Stimulated activated CD4-positive, alpha-beta T cell treated with anti-CD3 and anti-CD28 coated beads, Interleukin-2, amount 100 ng/mL, for 24 hours (primary cell): ENCODE measurements at places on chromosomes 16 and 17.

- DNase-seq: no peak
Observed at GRCh38 chr17:79548116-79548515, 62.7 kb downstream of the RBFOX3 start.

- DNase-seq: no peak
Observed at GRCh38 chr17:47265983-47266541, 12.4 kb downstream of the ITGB3 start.

DNA sequence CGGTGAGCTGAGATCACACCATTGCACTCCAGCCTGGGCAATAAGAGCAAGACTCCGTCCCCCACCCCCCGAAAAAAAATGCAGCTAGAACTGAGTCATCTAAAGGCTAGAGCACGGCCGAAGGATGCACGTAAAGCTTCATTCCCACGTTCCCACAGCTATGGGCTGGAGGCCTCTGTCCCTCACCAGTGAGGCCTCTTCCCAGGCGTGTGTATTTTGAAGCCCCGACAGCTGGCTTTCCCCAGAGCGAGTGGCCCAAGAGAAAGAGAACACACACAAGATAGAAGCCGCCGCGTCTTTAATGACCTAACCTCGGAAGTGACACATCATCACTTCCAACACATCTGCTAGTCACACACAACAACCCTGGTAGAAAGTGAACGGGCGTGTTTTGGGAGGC is 6.6 kb upstream of the KCTD5 start:
- DNase-seq: no peak

GRCh38 chr16:8751481-8752311 is 45.7 kb downstream of the TMEM186 start:
- no peak for DNase-seq

DNA sequence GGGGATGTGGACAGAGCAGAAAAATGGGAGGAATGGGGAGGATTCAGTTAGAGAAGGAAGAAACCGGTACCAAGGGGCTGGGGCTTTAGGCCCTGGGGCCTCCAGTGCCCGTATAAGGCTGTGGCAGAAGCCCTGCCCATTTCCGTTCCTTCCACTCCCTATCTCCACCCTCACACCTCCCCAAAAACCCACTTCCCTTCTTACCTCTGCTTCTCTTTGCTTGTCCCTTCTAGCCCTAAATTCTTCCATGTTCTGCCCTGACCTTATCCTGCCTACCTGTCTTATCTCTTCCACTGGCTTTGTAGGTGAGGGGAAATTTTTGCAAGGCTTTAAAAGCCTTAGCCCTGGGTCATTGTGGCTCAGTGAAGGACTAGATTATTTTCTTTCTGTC is 4.1 kb downstream of the RNF167 start:
- no peak for DNase-seq

- no peak for DNase-seq
Observed at GRCh38 chr17:45107293-45108010, 24.9 kb downstream of the PLCD3 start.

GRCh38 chr16:89383095-89384003 is 107.0 kb downstream of the ANKRD11 start:
- no peak for DNase-seq

GRCh38 chr17:47846716-47847340 is 4.1 kb downstream of the SP6 start:
- DNase-seq: no peak

DNA sequence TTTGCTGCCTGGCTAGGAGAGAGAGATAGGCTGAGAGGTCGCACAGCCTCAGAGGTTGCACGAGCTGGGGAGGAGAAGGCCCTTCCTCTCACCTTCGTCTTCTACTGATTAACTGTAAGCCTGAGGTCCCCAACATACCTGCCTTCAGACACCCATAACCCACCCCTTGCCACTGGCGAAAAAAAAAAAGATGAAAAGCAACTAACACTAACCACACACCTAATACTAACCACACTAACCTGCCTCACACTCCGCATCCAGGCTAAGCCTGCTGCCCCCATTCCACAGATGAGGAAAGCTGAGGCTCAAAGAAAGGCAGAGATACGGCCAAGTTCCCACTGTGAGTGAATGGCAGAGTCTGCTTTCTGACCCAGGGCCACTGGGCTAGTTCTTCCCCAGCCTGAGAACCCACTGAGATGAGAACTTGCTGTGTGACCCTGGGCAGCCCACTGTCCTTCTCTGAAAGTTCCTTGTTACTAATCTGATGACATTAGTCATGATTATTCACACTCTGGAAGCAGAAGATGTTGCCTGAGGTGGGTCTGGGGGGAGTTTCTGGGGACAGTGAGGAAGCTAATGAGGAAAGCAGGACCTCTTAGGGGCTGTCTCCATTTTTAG is 4.6 kb downstream of the IL21R start:
- DNase-seq: peak; percentile 45

GRCh38 chr17:9908649-9909042 is 3.6 kb upstream of the RCVRN start:
- DNase-seq: no peak

- DNase-seq: no peak
Observed at GRCh38 chr17:18262111-18262510, 1.6 kb downstream of the MIEF2 start.

DNA sequence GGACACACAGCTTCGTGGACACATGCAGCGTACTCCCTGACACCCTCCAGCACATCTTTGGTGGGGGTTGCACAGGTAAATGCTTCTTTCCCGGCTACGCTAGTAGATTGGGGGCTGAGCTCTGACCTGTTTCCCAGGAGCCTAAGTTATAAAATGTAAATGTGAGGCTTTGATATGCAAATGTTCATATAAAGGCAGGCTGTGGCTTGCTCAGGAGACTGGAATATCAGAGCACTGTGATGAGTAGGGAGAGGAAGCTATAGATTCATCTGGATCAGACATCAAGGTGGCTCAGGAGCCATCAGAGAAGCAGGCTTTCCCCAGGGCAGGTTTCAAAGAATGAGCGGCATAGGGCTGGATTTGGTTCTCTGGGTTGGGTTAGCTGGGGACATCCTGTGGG is 3.4 kb upstream of the ETV4 start:
- DNase-seq: no peak

DNA sequence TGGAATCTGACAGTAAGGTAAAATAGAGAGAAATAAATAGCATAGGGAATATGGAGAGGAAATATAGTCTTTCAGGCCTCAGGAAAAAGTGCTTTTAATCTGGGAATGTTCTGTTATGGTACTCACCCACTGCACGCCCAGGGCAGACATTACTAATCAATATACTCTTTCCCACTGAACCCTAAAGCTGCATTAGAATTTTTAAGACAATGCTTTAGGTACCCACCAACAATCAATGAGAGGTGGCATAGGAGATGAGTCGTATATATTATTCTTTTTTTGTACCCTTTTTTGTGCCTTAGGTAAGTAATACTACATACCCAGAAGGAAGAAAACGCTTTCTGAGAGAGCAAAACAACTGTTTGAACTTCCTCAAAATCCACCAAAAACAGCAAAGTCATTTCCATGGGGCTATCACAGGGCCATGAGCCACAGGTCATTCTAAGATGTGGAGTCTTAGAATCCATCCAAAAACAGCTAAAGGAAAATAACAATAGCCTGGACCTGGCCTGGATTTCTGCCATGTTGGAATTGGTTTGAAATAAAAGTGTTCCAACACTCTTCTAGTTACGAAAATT is 542.1 kb downstream of the XYLT1 start:
- DNase-seq: no peak

- DNase-seq: no peak
Observed at GRCh38 chr17:49890852-49891251, 43.0 kb upstream of the TAC4 start.

- DNase-seq: no peak
Observed at GRCh38 chr17:27495460-27495859, 39.2 kb downstream of the KSR1 start.

- peak; percentile 25 for DNase-seq
Observed at GRCh38 chr17:73901661-73902415, 257.6 kb upstream of the SDK2 start.

- DNase-seq: no peak
Observed at GRCh38 chr16:21145738-21146137, 4.9 kb downstream of the DNAH3 start.

DNA sequence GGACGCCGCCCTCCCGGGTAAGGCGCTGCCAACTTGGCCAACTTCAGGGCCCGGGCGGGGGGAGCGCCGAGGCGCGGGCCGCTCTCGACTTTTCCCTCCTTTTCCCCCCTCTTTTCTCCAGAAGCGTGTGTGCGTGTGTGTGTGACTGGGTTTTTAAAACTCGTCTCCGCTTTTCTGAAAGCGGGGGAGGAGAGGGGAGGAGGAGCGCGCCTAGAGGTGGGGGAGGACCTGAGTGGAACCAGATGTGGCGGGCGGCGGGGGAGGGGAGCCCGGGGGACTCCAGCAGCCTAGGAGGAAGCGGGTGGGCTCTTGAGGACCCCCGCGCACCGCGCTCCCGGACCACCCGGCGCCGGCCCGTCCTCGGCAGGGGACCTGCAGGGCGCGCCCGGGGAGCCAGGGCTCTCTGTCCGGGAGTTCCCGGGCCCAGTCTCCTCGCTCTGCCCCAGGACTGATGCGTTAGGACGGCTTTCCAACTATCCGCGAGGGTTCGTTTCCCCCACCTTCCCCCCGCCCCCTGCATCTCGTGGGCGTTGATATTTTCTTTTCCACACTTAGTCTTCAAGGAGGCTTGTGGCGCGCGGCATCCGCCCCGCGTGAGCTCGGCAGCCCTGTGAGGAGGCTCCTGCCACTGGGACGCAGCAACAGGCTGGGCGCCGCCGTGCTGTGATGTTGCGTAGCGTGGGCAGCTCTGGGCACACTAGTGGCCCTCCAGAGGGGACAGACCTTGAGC is 599 bp downstream of the MRC2 start:
- DNase-seq: peak; percentile 64

GRCh38 chr16:15575293-15576049 is 67.5 kb downstream of the MARF1 start:
- no peak for DNase-seq

- no peak for DNase-seq
Observed at GRCh38 chr16:81779536-81780320, 637 bp downstream of the PLCG2 start.

DNA sequence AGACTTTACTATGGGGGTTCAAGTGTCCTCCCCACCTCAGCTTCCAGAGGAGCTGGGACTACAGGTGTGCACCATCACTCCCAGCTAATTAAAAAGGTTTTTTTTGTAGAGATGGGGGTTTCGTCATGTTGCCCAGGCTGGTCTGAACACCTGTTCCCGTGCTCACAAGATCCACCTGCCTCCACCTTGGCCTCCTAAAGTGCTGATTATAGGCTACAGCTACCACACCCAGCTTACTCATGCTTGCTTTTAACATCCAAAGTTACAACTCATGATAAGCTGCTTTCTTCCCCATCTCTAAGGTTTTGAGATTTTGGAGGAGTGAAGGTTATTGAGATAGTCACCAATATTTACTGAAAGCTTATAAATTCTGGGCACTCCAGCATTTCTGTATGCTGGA is 2.6 kb downstream of the NUP88 start:
- DNase-seq: no peak

DNA sequence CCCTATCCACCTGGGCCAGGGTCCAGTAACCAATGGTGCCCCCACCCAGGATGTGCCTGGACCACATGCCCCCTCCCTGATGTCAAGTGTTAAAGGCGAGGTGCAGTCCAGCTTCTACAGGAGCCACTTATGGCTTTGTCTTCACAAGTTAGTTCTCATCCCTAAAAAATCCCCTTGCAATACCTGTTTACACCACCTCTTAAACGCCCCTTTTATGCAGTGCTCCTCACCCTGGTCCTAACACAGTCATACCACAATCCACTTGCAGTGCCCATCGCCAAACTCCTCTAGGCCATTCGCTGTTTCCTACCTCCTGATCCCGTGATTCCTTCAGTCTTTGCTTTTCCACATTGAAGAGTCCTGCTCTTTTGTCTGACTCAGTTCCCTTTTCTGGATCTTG is 7.1 kb downstream of the GLYR1 start:
- DNase-seq: no peak

- DNase-seq: no peak
Observed at GRCh38 chr17:27640790-27641189, 9.8 kb downstream of the LGALS9 start.

DNA sequence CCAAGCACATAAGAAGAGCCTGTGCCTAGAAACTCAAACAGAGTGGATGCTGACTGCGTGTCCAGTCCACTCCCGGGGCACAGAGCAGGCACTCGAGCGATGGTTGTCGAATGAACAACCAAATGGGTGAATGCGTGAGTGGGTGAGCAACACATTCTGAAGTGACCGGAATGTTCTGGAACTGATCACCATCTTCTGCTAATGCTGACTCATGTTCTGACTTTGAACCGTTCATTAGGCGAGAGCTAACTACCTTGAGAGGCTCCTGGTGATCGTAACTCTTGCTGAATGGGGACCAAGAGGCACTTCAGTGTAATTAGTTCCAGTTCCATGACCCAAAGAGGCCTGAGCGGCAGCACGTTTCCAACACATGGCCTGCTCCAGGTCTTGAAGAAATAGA is 37.9 kb downstream of the IRF8 start:
- DNase-seq: peak; percentile 33

DNA sequence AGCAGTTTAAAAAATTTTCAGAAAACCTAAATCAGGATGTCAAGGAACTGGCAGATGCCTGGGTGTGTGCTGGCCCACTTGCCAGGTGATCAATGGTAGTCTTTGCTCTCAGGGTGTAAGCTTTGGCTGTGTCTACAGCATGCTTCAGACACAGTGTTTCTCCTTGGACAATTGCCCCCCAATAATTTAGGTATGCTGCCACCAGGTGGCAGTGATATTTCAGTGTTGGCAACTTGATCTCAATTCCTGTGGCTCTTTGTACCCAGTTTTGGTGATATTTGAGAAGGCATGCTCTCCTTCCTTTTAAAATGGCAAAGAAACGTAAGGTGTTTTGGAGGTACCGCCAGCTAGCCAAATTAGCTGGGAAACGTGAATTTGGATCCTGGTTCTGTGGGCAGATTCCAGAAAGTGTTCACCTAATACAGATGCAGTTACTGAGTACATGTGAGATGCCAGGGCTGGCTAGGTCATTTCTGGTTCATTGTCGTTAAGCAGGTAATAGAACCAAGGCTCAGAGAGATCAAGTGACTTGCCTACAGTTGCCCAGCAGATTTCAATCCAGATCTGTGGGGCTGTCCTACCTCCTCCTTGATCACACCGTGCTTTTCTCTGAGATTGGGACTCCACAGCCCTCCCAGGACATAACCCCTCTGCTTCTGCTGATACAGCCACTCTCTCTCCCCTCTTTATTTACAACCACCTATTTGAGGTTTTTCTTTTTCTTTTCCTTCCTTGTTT is 155.6 kb upstream of the PLCG2 start:
- DNase-seq: peak; percentile 65

DNA sequence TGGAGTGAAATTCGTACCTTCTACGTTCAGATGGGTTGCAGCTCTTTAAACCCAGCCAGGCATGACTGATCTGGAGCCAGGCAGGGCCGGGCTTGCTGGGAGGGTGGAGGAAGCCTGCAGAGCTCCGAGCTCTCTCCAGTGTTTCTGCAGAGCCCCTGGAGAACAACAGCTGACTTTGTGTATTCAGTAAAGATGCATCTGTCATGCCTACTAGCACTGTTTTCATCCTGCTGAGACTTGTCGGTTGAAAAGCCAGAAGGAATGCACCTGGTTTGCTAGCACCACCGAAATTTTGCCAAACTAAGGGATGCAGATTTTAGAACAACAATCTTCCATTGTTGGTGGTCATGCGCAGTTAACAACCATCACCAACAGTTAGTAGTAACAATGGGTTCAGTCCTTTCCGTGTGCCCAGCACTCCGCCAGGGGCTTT is 22.4 kb upstream of the SCNN1B start:
- DNase-seq: no peak

- no peak for DNase-seq
Observed at GRCh38 chr17:70308618-70309017, 139.3 kb downstream of the KCNJ2 start.

- DNase-seq: no peak
Observed at GRCh38 chr16:55249936-55250335, 74.1 kb upstream of the IRX6 start.

- no peak for DNase-seq
Observed at GRCh38 chr16:28087675-28088300, 24.3 kb upstream of the GSG1L start.
